Femur (tissue), 1 donor: ENCODE measurements at places on chromosomes 11 and 22.

- DNase-seq, result no peak
Measured at GRCh38 chr11:11400121-11400520, 47.1 kb upstream of the CSNK2A3 start.

DNA sequence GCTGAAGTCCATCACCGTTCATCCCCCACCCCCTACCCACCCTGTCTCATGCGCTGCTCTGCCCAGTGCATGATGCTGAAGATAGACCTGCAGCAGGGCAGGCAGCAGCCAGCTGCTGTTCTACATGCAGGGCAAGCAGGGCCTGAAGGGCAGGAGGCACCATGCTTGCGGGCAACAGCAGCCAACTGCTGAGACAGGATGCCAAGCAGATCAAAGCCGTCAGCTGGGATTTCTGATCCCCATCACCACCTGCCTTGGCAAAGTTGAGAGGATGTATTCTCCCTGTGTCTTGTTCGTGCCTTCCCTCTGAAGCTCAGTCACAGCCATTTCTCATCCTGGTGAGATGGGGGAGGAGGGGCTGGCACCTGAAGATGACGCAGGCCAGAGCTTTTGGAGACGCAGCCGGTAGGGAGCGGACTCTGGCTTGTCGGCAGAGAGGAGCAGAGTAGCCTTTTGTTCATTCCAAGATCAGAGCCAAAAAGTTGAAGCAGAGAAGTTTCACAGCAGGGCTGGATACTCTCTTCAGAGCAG lies 227.0 kb downstream of the GRIK4 start:
- no peak for DNase-seq

- no peak for DNase-seq
Measured at GRCh38 chr11:27717377-27717776, 17.1 kb upstream of the BDNF start.

GRCh38 chr11:113119074-113119473 lies 157.9 kb downstream of the NCAM1 start:
- no peak for DNase-seq

GRCh38 chr11:114317787-114318137 lies 21.6 kb downstream of the NNMT start:
- DNase-seq, result peak; percentile 69

DNA sequence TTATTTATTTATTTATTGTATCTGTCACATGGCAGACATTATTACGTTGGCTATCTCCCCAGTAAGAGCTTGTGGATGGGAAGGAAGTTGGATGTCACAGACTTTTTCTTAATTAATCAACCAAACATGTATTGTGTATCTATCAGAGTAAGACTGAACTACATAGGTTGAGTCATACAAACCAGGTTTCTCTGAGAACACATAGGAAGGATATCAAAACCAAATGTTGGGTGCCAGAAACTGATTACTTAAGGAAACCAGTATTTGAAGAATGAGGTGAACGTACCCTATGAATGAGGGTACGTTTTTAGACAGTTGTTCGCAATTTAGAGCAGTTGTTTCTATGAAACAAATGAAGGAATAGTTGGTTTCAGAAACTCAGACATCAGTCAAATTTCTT lies 136.4 kb downstream of the SLC17A6 start:
- no peak for DNase-seq

GRCh38 chr11:74577181-74577580 lies 15.2 kb upstream of the POLD3 start:
- DNase-seq, result no peak

DNA sequence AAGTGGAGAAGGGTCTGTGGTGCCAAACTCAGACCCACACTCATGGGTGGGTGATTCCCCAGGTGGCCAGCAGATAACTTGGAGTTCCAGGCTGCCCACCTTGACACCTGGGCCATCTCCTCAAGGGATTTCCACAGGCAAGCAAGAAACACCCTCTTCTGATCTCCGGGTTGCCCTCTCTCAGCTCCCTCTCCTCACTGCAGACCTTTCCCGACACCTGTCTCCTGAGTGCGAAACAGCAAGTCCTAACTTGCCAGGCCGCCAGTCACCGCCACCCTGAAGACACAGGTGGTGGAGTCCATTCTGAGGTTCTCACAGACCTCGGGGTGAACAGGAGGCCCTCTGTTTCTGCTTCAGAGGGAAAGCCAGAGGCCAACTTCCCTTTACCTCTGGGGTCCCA lies 16.6 kb downstream of the GALNT18 start:
- DNase-seq, result no peak

DNA sequence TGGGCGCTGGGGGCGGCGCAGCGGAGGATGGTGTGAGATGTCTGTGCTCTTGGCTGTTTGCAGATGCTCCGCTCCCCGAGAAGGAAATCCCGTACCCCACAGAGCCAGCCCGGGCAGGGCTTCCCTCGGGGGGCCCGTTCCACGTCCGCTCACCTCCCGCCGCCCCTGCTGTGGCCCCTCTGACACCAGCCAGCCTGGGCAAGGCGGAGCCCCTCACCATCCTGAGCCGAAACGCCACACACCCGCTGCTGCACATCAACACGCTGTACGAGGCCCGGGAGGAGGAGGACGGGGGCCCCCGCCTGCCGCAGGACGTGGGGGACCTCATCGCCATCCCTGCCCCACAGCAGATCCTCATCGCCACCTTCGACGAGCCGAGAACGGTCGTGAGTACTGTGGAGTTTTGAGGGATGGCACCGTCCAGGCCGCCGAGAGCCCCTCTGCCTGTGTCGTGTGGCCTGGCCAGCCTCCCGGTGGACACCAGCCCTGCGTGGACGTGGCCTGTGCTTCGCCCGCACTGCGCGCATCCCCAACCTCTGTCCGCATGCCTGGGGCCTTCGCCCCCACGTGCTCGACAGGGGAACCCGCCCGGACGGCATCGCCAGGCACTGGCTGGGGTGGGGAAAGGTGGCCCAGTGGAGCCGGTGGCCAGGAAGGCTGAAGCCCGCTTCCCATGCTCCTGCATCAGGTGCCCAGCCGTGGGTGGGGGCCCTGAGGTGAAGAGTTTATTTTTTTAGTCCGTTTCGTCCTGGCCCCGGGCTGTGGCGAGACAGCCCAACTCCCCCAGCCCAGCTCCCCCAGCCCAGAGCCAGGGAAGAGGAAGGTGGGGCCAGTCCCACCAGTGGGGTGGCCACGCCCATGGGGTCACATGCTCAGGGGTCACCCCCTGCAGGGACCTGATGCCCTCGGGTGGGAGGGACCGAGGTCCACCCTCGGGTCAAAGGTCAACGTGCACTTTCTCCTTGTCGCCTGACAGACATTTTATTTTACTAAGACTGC lies 6.5 kb upstream of the TRABD start:
- DNase-seq, result peak; percentile 16

GRCh38 chr11:3158821-3159220 lies 6.3 kb downstream of the OSBPL5 start:
- peak; percentile 15 for DNase-seq

- DNase-seq, result peak; percentile 77
Measured at GRCh38 chr11:126419801-126420697, 64.6 kb downstream of the ST3GAL4 start.

GRCh38 chr22:35476341-35476740 lies 64.3 kb upstream of the RASD2 start:
- DNase-seq, result no peak

- no peak for DNase-seq
Measured at GRCh38 chr22:32544953-32545558, 70.4 kb downstream of the FBXO7 start.

- no peak for DNase-seq
Measured at GRCh38 chr22:38221407-38221806, 19.6 kb downstream of the MAFF start.
